Hepatocyte (in vitro differentiated cells): ENCODE measurements at places on chromosomes 4 and X. TPM values are rescaled to one million over a fixed set of nuclear protein-coding genes. Genes with fewer than 3 reads are reported as not detected.

Gene DIAPH2
- 29.2 and 32.4 TPM in 2 replicates for total RNA-seq

Gene GAGE12G
- not detected in 2 replicates for total RNA-seq

Gene FATE1
- total RNA-seq = not detected in 2 replicates

DNA sequence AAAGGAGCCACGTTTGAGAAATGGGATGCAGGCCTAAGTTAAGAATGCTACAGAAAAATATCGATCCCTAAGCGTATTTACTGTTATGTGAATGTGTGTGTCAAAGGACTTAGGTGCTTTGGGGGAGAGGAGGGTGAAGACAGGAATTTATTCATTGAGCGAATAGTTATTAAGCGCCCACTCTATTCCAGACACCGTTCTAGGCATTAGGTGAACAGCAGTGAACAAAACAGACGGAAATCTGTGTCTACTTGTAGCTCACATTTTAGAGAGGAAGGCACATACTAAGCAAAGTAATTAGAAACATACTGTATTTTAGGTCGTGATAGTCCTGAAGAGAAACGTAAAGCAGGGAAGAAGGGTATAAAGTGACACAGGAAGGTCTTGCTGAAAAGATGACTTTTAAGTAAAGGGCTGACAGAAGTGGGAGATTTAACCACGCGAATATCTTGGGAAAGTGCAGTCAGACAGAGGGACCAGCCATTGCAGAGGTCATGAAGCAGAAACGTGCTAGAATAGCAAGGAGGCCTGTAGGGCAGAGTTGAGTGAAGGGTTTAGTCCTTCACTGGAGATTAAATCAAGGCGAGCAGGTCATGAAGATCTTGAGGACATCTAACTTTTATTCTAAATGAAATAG lies 541 bp downstream of the AIMP1 start:
- no peaks in the 10 kb centered on the region for H3K27me3 ChIP-seq
- H3K4me3 ChIP-seq = peak overlapping the region; percentile 74
- DNase-seq = peak; percentile 15
- peak overlapping the region; percentile 99 for H3K27ac ChIP-seq
- H3K36me3 ChIP-seq = no peaks in the 10 kb centered on the region
- peaks cover 10% of the 10 kb centered on the region for H3K4me1 ChIP-seq

DNA sequence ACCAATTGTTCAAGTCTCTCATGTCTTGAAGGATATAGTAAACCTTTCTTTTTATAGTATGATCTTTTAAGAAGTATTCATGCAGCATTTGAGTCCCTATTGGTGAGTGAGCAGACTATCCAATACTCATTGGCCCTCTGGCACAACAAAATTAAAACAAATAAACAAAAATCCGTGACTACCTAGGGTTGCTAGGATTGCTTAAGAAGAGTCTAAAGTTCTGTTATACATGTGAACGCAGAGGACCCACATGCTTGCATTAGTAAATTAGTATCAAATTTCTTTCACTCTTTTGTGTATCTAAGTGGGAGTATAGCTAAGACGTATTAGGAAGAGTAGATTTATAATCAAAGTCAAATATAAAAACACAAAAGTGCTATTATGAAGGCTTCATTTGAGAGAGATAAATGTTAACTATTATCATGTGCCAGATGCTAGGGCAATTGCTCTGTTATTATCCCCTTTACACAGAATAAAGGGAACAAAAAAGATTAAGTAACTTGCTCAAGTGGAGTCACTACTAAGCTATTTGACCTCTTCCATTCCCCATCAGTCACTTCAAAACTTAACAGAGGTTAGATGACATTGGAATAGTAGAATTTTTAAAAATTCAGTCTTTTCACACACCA lies 29.2 kb upstream of the LARP1B start:
- no peak overlapping the region for H3K27ac ChIP-seq
- H3K36me3 ChIP-seq = no peaks in the 10 kb centered on the region
- DNase-seq = no peak
- H3K27me3 ChIP-seq = no peaks in the 10 kb centered on the region
- H3K4me1 ChIP-seq = no peaks in the 10 kb centered on the region
- H3K4me3 ChIP-seq = no peak overlapping the region

GRCh38 chrX:84047339-84047738 lies 140.7 kb downstream of the RPS6KA6 start:
- no peaks in the 10 kb centered on the region for H3K27me3 ChIP-seq
- no peaks in the 10 kb centered on the region for H3K4me1 ChIP-seq
- H3K4me3 ChIP-seq = no peak overlapping the region
- no peak for DNase-seq

- DNase-seq = no peak
- no peaks in the 10 kb centered on the region for H3K4me1 ChIP-seq
- H3K27me3 ChIP-seq = no peaks in the 10 kb centered on the region
- no peaks in the 10 kb centered on the region for H3K36me3 ChIP-seq
- H3K4me3 ChIP-seq = no peak overlapping the region
Observed at GRCh38 chr4:85808104-85808503, 333.2 kb downstream of the ARHGAP24 start.

DNA sequence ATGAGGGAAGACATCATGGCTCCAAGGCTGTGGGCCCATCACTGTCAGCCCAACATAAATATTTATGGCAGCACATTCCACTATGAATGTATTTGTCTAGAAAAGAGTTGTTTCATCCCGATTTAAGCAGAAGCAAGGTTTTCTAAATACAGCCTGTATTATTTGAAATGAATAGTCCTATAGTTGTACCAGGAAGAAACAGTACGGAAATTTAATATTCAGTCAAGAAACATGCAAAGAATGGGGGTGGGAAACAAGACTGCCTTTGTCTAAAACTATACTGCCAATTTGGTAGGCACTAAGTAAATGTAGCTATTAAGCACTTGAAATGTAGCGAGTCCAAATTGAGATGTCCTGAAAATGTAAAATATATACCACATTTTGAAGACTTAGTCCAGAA lies 69.1 kb downstream of the MOSPD2 start:
- H3K4me3 ChIP-seq = no peak overlapping the region
- H3K27me3 ChIP-seq = no peaks in the 10 kb centered on the region
- H3K4me1 ChIP-seq = no peaks in the 10 kb centered on the region
- no peak overlapping the region for H3K27ac ChIP-seq
- DNase-seq = no peak
- no peaks in the 10 kb centered on the region for H3K36me3 ChIP-seq

GRCh38 chr4:145709336-145709735 lies 29.4 kb downstream of the C4orf51 start:
- no peak for DNase-seq
- H3K36me3 ChIP-seq = no peaks in the 10 kb centered on the region
- no peak overlapping the region for H3K27ac ChIP-seq
- H3K27me3 ChIP-seq = no peaks in the 10 kb centered on the region
- no peaks in the 10 kb centered on the region for H3K4me1 ChIP-seq
